Heart right ventricle (tissue), 16 donors: ENCODE measurements at places on chromosomes 4 and X.

GRCh38 chr4:156764145-156764544, 207.5 kb downstream of the PDGFC start:
- no peak for DNase-seq

DNA sequence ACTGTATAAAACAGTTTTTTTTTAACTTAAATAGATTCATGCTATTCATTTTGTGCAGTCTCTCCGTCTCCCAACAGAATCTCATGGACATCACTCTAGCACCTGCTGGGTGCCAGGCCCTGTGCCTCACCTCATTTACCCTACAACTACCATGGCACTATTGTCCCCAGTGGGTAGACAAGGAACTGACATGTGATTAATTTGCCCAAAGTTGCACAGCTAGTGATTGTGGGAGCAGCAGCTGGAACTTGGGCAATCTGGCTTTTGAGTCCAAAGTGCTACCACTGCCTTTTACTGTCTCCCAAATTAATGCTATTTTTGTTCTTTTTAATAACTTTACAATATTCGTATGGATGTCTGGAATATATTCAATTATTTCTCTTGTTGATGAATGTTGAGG, 11.2 kb upstream of the PGRMC2 start:
- DNase-seq: no peak

DNA sequence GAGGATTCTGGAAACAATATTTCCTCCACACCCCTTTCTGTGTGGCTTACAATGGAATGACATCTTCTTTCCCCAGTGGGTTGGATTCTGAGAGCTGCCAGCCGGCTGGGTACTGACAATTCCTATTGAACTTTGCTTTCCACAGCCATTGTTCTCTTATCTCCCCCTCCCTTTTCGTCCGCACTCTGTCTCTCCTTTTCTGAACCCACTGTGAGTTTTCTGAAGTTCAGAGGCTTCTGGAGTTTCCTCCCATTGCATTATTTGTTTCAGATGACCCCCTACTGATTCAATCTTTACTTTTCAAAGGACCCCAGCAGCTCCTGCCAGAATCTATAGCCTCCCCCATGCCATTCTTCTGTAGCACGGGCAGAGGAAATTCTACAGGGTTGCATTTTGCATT, 10.4 kb downstream of the SMPX start:
- no peak for DNase-seq

DNA sequence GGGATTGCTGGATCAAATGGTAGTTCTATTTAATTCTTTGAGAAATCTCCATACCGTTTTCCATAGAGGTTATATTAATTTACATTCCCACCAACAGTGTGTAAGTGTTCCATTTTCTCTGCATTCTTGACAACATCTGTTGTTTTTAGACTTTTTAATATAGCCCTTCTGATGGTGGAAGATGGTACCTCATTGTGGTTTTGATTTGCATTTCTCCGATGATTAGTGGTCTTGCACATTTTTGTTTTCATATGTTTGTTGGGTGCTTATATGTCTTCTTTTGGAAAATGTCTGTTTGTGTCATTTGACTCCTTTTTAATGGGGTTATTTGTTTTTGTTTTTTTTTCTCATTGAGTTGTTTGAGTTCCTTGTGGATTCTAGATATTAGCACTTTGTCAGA, 75.3 kb upstream of the PUDP start:
- no peak for DNase-seq

DNA sequence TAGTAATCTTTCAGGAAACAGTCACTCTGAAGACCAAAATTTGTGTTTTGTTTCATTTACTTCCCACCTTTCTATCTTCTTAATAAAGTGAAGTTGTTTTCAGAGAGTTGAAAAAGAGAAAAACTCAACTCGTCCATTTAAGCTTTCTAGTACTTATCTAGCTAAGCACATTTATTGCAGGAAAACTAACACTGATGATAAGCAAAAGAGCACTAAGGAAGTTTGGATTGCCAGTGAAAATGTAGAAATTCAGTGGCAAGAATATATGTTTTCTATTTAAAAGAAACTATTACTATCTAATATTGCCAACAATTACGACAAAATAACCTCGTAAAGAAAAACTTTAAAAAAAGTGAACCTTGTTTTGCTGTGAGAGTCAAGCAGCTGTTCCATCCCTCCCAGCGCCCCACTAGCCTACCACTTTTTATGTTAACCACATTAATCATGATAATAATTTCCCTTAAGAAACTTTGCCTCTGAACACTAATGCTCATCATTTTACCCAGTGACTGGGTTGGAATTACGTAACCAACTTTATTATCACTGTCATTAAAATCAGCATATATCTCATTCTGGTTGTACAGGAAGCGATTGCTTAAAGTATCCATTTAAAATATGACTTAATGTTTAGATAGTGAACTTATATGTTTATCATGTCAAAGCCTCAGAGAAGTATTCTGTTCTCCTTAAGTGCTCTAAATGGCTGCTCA, 24.8 kb downstream of the SPRY1 start:
- DNase-seq: no peak
